Hepatocyte (in vitro differentiated cells): ENCODE measurements at places on chromosomes 5 and 9.

GRCh38 chr5:109630093-109630492 lies 59.6 kb upstream of the MAN2A1 start:
- no peak for DNase-seq

- DNase-seq: peak; percentile 30
Measured at GRCh38 chr9:7844242-7844641, 44.7 kb upstream of the DMAC1 start.

DNA sequence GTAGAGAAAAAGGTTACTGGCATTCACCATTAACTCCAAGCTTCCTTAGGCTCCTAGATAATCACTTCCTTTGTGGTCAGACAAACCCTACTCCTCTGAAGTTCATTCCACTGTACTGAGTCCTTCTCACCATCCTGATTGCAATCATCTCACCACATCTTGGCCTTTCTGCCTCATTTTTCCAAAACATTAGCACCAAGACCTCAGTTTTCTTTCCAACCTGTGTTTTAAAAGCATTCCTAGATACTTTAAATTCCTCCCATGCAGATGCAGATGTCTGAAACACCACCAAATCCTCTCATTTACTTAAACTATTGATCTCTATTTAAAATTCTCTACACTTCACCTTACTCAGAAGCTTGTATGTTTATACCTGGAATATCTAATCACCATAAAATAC lies 961.3 kb upstream of the CTNND2 start:
- no peak for DNase-seq

DNA sequence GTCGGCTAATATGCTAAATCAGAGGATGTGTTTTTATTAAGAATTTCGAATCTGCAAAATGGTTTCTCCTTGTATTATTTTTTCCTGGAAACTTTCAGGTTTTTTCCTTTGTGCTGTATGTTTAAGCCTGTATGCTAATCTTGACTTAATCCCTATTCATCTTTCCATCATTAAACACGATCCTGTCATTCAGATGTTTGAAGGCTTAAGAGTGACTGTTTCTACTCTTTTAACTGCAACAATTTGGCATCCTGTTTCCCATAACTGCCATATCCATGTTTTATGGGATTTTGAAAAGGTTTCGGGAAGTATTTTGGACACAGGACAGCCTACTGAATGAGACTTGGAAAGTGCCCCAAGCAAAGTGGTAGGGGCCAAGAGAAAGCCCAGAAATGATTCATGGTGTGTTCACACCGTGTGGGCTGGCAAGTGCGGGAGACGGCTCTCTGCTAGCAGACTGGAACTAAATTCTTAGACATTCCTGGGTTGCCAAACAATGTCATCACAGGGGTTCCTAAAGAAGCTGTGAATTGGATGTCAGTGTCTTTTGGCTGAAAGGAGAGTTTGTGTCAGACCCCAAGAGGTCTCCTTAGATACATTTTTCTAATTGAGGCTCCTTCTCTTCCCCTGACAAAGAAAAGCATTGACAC lies 125.4 kb upstream of the ADAMTS16 start:
- DNase-seq: no peak

DNA sequence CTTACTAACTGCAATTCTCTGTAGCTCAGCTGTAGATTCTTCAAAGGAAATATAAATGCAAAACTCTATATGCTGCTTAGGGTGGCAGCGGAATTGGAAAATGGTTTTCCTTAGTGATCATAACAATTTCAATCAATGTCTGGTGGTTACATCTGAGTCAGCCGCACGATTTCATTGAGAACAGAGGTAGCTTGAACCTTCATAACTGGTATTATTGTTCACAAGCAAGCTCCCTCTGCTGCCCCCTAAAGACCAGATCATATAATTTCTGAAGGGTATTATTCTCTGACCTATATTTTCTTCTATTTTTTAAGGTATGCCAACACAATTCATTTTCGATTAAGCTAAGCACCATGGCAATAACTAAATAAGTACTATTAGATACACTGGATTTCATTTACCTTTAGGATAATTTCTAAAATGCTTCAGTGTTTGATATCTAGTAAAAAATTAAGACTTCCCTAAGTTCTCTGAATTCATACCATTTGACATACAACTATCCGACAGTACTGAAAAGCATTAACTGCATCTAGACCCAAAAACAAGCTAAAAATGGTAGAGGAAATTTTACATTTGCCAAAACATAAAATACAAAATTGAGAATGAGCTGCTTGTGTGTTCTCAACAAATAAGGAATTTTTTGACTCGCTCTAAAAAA lies 181.1 kb upstream of the SPEF2 start:
- DNase-seq: peak; percentile 70

- DNase-seq: no peak
Measured at GRCh38 chr5:120735076-120735475, 271.0 kb downstream of the PRR16 start.

DNA sequence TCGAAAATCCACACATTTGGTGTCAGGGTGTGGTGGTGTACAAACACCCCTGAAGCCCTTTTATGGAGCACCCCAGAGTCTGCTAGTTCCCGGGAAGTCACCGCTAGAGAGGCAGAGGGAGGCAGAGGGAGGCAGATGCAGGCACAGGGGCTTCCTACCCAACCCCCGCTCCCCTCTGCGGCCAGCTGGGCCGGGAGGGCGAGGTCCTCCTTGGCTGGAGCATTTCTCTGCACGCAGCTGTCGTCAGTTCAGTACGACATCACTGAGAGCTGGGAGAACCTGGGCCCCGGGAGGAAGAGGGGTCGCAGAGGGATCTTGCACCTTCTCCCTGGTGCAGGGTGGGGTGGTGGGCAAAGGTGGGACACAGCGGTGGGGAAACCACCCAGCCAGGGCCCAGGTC lies 15.8 kb upstream of the UBAC1 start:
- no peak for DNase-seq

DNA sequence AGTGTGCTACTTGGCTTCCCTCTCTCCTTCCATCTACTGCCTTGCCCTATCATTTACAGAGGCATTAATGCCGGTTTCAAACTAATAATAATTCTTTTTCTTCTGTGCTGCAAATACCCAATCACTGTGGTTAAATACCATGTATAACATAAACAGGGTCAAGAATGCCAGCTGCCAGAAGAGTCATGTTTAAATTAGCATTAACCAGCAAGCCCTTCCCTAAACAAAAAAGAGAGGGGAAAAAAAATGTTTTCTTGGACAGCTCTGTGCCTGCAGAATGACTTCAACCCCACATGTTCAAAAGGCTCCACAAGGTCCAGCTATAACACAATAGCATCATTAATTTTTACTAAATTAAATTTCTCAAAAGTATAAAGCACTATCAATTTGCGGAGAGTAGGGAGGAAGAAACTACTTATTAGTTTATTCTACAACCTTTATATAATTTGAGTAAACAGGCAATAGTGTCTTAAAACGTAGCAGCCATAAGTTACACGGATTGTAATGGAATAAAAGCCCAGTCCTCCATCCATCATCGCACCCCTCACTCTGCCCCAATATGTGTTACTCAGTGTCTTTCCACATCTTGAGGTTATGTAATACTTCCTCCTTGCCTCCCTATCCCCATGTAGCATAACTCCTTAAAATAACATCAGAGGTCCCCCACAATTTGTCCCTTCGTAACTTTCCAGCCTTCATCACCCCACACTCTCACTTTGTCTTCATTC lies 3.9 kb downstream of the LPAR1 start:
- DNase-seq: no peak

GRCh38 chr5:153429761-153430380 lies 60.6 kb upstream of the GRIA1 start:
- no peak for DNase-seq

DNA sequence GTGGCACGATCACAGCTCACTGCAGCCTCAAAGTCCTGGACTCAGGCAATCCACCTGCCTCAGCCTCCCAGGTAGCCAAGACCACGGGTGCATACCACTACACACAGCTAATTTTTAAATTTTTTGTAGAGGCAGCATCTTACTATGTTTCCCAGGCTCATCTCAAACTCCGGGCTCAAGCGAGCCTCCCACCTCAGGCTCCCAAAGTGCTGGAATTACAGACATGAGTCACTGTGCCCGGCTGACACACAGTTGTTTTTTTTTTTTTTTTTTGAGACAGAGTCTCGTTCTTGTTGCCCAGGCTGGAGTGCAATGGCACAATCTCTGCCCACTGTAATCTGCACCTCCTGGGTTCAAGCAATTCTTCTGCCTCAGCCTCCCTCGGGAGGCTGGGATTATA lies 70.1 kb upstream of the CNOT6 start:
- DNase-seq: no peak
